ENCODE measurements at places on chromosomes 1 and 21.

DNA sequence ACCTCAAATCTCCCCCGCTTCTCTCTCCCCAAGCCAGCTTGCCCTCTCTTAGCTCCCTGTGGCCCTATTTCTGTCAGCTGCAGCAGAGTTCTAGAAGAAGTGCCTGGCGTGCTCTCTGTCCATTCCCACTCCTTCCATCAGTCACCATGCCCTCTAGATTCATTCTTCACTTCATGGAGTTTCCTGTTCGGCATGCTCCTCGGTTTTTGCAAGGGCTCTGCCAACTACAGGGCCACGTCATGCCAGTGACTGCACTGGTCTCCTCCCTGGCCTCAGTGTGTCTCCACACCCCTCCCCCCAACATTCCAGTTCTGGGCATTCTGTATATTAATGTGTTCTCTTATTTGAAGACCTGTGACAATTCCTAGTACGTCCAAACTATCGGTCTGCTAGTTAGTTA lies 113.9 kb downstream of the SLC45A1 start:
- DNase-seq, result no peak

DNA sequence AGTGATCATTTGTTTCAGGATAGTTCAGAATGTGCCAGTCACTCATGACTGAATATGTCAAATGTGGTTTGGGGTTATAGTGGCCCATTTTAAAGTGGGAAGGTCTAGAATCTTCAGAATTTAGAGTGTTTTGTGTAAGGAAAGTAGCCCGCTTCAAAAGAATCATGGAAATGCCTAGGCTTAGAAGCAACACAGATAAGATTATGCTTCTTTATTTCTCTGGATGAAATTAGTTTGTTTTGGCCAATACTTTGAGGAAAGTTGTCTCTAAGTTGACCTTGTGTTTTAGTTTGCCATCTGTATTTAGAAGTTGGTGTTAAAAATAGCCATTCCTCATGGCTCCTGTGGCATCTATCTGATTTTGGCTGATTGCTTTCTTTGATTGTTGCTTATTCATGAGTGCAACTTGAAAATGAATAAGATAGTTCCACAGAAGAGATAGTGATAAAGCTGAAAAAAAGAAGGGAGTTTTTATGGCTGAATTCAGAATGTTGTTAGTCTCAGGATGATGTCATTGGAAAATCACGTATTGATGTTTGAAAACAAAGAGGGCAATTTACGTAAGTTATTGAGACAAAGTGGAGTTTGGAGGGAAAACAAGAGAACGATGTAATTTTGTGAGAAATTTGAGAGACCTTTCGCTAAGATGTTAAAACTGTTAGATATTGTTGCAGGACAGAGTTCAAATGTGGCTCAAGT lies 71.9 kb downstream of the PLA2G4A start:
- no peak for DNase-seq

- DNase-seq, result peak; percentile 29
Observed at GRCh38 chr1:42730988-42731387, 9.0 kb downstream of the CLDN19 start.

DNA sequence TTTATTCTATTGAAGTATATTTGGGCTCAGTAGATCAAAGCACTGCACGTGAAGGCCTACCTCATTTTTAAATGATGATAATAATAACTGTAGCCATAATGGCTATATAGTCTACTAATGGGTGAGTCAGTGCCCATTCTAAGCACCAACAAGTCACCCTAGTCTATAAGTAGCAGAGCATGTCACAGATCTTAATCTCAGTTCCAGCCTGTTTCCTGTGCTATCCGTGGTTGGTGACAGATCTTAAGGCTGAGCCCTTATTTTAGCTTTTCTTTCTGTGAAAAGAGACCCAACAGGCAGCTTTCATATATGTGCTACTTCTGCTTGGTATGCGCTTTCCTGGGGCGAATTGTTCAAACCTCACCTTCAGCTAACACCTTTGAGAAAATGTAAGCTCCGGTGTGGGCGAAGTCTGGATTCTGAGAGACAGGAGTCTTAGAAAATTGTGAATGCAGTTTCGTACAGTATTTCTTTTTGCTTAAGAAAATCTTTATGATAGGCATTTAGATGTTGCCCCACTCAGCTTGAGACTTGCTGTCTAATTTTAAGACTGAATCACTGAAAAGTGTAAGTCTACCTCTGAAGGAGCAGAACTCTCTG lies 59.6 kb downstream of the FMN2 start:
- DNase-seq, result no peak

DNA sequence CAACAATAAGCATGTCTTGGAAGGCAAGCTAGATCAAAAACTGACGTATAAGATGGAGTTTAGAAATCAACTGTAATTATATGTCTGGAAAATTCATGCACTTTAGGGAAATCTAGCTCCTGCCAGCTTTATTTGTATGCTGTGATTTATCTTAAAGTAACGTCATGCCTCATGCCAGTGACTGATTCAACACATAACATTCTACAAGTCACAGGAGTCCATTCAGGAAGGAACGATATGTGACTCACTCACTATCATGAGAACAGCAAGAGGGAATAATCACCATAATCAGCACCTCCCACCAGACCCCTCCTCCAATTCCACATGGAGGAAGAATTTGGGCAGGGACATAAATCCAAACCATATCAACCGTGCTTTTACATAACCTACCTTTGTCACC lies 682.4 kb upstream of the ADAMTS5 start:
- DNase-seq, result no peak

GRCh38 chr1:235588916-235589515 lies 60.6 kb downstream of the GNG4 start:
- DNase-seq, result no peak

GRCh38 chr1:14952626-14953314 lies 200.8 kb upstream of the TMEM51 start:
- DNase-seq, result no peak

DNA sequence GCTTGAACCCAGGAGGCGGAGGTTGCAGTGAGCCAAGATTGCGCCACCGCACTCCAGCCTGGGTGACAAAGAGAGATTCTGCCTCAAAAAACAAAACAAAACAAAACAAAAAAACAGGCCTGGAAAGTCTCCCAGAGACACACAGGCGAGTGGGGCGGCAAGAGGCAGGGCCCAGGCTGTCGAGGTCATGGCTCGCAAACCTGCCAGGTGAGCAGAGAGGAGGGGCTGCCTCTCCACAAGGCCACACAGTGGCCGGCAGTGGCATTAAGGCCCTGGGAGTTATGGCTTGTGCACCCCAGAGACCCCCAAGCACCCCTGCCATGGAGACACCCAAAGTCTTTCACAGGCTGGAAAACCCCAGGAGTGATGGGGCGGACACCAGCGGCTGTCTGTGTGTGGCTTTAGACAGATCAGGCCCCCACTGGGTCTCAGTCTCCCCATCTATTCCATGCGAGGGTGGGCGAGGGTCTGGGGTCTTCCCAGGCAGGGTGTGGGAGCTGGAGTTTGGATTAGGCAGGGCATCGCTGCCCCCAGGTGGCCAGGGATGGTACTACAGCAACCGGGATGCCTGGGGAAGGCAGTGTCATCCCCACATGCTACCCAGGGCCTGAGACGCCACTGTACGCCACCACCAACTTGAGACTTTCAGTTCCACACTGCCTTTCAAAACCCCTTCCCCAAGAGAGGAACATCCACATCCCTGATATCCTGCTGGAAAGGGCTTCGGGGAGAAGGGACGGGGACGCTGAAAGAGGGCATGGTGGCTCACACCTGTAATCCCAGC lies 7.3 kb upstream of the CTRC start:
- peak; percentile 51 for DNase-seq

DNA sequence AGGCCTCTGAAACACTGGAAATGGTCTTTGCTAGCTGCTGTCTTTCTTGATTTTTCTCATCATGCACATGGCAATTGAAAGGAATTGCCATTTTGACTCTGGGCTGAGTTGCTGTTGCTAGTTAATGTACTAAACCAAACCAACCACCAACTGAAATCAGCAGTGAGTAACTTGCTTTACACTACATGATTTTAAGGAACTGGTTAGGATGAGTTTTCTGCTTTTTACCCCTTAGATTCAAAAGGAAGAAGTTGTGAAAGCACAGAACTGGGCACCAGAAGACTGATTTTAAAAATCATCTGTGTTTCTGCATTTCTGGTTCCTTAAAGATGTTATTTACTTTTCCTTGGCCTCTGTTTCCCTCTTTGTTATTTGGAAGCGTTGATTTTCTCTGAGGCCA lies 361.9 kb downstream of the HLX start:
- no peak for DNase-seq

- no peak for DNase-seq
Observed at GRCh38 chr1:241533326-241534115, 1.3 kb downstream of the KMO start.

DNA sequence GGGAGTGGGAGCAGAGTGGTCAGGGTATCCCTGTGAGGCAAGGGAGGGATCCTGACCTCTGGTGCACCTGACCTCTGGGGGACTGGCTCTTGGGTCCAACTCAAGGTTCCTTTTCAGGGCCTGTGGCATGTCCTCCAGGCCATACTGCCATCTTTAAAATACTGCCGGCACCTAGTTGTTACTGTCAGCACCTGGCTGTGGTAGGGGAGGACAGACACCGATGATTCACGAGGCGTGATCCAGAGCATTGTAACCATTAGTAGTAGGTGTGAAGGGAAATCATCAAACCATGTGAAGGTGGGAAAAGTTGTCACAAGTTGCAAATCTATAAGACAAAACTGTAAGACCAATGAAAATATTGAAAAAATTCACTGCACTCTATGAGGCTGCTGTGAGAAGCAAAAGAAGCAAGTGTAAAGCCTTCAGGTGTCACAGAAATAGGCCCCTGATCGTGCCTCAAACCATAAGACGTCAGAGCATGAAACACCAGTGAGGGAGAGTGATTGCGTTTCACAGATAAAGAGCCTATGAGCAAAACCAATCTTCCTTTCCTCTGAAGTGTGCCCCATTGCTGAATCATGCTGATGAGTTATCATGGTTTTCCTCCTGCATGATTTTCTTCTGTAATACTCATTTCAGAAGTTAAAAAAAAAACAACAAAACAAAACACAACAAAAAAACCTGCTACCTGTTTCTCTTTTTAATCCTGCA lies 55.3 kb downstream of the CDC7 start:
- DNase-seq, result no peak

GRCh38 chr21:34967509-34968289 lies 81.4 kb downstream of the RUNX1 start:
- no peak for DNase-seq

- no peak for DNase-seq
Observed at GRCh38 chr1:178571807-178572206, 58.9 kb downstream of the TEX35 start.

- no peak for DNase-seq
Observed at GRCh38 chr1:232944347-232944746, 6.1 kb upstream of the NTPCR start.

- DNase-seq, result no peak
Observed at GRCh38 chr1:27869719-27870085, 2.6 kb upstream of the THEMIS2 start.

- DNase-seq, result no peak
Observed at GRCh38 chr1:8989821-8990220, 36.4 kb downstream of the SLC2A7 start.

DNA sequence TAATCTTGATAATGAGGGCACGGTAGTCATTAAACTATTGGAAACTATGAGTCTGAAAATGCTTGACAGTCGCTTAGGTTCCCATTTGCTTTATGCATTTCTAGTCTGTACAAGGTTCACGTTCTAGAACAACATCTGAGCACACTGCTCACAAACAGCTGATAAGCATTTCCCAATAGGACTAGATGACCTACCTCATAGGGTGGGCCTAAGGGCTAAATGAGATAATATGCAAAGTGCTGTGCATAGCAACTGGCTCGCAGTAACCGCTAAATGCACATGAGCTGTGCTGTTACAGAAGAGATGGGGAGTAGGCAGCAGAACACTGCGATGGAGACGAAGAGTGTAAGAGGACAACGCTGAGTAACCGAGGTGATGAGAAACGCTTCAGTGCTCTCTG lies 628.0 kb downstream of the SMYD3 start:
- DNase-seq, result no peak

GRCh38 chr1:53308506-53308905 lies 19.4 kb downstream of the LRP8 start:
- DNase-seq, result no peak

GRCh38 chr21:20004367-20004766 lies 993.8 kb upstream of the NCAM2 start:
- DNase-seq, result no peak

GRCh38 chr1:22772014-22772413 lies 61.4 kb downstream of the EPHB2 start:
- DNase-seq, result no peak

- no peak for DNase-seq
Observed at GRCh38 chr1:64940025-64940424, 26.3 kb downstream of the JAK1 start.

GRCh38 chr1:234619071-234619480 lies 9.1 kb upstream of the IRF2BP2 start:
- DNase-seq, result no peak

GRCh38 chr1:115063228-115063901 lies 25.9 kb downstream of the TSPAN2 start:
- no peak for DNase-seq

- no peak for DNase-seq
Observed at GRCh38 chr1:50620680-50621329, 197.6 kb upstream of the DMRTA2 start.

GRCh38 chr1:156760092-156760795 lies 7.1 kb upstream of the PRCC start:
- DNase-seq, result no peak

DNA sequence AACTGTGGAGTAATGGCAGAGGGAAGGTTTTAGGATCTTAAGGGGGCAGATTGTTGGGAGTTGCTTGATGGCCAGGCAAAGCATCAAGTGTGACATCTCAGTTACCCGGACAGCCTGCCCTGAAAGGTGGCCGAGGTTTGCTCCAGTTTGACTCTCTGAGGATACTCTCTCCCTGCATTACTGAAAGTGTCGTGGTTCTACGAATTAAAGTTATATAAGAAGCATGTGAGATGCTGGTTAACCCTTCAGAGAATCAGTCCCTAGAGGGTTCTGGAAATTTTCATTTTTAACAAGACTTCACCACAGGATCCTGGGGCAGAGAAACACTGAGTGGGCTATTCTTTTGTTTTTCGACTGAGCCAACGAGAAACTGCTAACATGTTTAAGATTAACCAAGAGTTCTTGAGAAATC lies 689 bp upstream of the ZNF644 start:
- peak; percentile 3 for DNase-seq

- DNase-seq, result peak; percentile 71
Observed at GRCh38 chr1:160951443-160952128, 3.0 kb downstream of the ITLN2 start.

DNA sequence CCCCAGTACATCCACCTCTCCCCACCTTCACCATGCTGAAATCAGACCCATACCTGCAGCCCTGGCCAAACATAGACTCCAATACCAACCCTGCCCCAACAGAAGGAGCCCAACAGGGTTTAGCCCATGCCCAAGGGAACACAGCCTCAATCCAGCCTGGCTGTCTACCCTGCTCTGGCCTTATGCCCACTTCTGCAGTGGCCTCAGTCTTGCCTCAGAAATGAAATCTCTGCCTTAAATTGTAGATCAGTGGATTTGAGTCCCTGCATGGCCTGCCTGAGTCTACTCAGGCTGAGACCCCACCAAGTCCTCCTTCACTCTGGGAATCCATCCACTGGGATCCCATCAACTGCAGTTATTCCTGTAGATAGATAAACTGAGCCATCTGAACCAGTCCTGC lies 97.6 kb upstream of the GJB5 start:
- DNase-seq, result no peak

- DNase-seq, result no peak
Observed at GRCh38 chr1:20138346-20138745, 777 bp upstream of the PLA2G2F start.
